Colonic mucosa (tissue), 4 donors: ENCODE measurements at places on chromosomes 11 and 22.
A peak's percentile ranks its signal among the peaks of the same experiment; 100 is the strongest.

DNA sequence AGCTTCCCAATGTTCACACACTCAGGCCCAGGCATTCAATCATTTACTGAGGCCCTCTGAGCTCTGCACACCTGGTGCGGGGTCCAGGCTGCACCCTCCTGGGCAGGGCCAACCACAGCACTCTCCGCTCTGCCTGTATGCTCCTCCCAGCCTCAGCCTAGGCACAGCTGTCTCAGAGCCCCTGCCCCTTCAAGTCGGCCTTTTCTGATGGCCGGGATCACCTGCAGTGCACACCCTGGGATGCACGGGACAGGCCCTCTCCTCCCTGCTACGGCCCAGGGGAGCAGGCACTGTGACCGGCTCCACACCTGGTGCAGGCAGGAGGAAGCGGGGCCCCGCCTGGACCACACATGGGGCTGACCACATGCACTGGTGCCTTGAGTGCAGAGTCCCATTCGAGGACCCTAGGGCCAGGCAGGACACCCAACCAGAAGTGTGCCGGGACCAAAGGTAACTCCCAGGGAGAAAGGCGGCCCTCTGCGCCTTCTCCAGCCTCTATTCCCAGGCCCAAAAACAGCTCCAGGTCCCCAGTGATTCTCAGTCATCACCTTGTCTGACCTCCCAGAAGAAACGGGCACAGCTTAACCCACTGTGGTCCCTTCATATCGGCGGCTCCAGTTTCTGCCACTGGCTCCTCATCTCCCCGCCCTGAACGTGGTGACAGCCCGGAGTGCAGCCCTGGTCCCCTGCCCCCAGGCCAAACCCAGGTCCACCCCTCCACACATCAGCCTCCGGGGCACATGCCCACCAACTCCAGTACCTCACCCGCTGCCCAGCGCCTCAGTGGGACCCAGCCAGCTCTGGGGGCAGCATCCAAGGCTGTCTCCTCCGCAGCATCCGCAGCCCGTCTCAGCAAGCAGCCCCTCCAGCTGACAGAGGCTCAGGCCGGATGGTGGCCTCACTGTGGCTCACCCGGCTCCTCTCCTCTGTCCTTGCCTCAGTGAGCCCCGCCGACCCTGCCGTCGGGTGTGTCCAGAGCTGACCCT lies 17.5 kb downstream of the SULT4A1 start:
- DNase-seq, result no peak

GRCh38 chr11:78825591-78826020 lies 250.9 kb upstream of the NARS2 start:
- no peak for DNase-seq

GRCh38 chr11:2668876-2669275 lies 30.9 kb downstream of the KCNQ1OT1 start:
- peak; percentile 12 for DNase-seq

GRCh38 chr11:86503131-86503530 lies 128.4 kb downstream of the CCDC81 start:
- DNase-seq, result no peak

DNA sequence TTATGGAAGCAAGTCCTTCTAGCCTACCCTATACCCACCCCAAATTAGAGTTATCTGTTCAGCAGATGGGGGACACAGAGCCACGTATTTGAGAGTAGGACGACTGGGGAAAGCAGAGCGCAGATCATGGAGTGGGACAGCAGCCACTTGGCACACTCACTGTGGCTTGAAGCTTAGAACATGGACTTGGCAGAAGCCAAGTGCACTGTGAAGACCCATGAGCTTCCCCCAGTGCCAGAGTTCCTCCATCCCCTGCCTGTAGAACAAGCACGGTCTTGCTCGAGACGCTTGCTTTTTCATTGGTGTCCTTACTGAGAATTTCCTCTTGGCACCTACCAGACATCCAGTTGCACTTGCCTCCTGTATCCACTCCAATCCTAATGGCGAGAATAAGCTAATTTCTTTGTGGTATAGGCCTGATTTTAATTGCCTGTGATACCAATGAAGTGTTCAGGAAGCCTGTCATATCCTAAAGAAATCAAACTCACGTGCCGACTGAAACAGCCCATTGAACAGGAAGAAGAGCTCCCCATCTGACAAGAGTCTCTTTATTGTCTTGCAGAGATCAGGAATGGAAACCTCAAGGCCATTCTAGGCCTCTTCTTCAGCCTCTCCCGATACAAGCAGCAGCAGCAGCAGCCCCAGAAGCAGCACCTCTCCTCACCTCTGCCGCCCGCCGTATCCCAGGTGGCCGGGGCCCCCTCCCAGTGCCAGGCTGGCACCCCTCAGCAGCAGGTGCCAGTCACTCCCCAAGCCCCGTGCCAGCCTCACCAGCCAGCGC lies 166.9 kb downstream of the NAV2 start:
- no peak for DNase-seq
